ENCODE measurements at places on chromosomes 2 and 18.
A peak's percentile ranks its signal among the peaks of the same experiment; 100 is the strongest.

DNA sequence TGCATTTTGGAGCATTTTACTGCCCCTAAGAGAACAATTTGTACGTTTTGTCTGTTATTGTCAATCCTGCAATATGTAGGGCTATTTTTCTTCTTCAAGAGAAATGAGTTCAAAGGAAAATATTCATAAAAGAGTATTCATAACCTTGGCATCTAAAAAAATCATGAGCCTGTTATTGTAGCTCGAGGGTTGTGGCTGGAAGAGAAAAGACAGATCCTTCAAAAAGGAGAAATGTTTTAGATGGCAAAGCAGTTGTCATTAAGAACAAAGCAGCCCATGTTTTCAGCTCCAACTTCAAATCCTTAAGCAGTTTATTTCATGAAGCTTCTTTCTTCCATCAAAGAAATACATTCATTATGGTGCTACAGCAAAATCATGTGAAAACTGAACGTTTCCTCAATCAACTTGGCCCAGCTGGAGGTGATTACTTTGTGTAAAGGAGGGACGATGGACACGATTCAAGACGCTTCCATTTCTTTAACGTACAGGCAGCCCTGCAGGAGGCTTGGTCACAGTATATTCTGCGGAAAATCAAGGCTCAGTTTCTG lies 31.4 kb downstream of the QPCT start:
- DNase-seq = no peak

DNA sequence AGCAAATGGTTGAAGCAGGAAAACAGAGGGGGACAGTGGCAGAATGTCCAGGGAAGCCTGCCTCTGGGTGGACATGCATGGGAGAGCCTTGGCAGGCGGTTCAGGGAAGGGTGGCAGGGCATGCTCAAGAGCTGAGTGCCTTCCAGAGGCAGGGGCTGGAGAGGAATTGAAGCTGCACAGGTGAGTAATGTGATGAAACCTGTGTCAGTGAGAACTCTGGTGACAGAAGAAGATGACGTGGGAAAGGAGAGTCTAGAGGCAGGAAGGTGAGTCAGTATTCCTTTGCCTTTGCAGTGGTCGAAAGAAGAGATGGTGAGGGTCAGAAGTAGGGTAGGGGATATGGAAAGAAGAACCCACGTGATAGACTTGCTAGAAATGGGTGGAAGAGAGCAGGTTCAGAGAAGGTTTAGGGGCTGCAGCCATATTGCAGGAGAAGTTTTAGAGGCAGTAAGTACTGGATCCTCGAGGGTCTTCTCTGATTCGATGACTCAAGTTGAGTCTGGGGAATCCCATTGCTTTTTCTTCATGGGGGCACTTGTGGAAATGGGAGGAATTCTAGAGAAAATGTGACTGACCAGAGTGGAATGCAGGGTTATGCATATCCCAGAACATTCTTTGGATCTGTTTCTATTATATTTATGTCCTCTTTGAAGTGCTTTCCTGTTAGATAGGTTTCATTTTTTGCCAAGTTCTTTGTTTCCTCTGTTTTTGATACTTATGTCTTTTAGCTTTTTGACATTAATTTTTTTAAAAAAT lies 37.4 kb downstream of the TMEM87B start:
- DNase-seq = no peak

GRCh38 chr2:146806364-146807005 lies 1038.3 kb upstream of the ACVR2A start:
- no peak for DNase-seq

DNA sequence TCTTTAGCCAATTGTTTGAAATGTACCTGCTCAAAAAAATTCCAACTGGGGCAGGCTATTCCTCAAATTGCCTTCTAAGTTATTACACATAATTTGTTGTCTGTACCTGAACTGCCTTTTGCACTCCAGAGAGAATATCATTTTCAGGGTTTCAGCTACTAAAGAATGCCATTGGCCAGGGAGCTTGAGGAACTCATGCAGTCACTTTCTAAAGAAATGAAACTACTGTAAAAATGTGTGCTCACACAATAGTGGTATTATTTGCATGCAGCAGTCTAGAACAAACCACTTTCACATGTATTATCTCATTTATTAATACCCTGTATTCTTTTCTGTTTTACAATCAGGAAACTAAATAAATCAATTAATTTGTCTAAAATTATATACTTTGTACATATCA lies 152.2 kb downstream of the PID1 start:
- no peak for DNase-seq

DNA sequence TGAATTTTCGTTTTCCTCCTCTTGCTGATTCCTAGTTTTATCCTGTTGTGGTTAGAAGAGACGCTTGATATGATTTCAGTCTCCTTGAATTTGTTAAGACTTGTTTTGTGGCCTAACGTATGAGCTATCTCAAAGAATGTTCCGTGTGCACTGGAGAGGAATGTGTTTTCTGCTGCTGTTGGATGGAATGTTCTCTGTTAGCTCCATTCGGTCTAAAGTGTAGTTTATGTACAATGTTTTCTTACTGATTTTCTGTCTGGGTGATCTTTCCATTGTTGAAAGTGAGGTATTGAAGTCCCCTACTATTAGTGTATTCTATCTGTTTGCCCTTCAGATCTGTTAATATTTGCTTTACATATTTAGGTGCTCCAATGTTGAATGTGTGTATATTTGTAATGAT lies 25.9 kb downstream of the COLEC11 start:
- no peak for DNase-seq

DNA sequence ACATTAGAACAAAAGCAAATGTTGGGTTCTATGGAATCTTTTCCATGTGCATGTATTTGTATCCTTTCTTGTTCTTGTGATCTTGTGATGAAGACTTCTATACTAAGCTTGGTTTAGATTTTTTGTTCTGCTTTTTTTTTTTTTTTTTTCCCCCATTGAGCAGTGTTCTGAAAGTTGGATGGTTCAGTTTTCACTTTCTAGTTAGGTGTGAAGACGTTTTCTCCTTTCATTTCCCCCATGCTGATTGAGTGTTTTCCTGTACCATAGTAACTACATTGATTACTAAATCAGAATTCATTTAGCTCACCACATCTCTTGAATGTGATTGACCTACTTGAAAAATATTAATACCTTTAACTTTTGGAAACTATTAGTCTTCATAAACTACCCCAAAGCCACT lies 34.1 kb downstream of the NOP58 start:
- no peak for DNase-seq

GRCh38 chr2:202847693-202848524 lies 23.7 kb downstream of the ICA1L start:
- no peak for DNase-seq

DNA sequence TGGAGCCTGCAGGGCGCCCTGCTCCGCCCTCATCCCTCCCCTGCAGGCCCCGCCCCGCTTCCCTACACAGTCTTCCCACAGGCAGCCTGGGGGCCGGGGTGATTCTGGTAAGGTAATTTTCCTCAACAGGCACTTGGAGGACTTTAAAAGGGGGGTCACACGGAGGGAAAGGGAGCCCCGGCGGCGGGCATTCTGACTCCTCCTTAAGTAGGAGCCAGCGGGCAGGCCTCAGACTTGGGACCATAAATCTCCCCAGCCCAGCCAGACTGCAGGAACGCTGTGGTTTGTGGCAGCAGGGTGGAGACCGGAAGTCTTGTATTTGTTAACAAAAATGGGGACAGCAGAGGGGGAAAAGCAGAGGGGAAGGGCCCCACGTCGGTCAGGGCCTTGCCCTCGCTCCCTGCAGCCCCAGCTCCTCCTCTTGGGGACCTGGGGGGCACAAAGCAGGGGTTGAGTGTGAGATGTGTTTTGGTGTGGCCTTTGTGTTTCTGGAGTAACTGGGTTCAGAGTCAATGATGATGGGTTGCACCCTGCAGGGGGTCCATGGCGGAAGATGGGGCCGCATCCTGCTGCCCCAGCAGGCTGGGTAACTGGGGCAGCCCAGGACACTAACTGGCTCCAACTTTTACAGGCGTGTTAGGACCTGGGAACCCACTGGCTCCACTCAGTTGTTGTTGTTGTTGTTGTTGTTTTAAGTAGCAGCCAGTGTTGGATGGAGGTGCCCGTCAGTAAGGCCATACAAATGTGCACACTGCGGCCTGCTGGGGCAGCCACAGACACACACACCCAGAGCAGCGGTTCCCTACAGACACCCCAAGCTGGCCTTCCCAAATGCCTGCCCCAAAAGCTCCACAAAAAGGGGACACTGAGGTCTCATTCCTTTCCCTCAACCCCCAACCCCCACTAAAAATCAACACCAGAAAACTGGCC lies 27.7 kb downstream of the SMAD7 start:
- no peak for DNase-seq

GRCh38 chr2:98880266-98881152 lies 55.5 kb downstream of the CRACDL start:
- no peak for DNase-seq

DNA sequence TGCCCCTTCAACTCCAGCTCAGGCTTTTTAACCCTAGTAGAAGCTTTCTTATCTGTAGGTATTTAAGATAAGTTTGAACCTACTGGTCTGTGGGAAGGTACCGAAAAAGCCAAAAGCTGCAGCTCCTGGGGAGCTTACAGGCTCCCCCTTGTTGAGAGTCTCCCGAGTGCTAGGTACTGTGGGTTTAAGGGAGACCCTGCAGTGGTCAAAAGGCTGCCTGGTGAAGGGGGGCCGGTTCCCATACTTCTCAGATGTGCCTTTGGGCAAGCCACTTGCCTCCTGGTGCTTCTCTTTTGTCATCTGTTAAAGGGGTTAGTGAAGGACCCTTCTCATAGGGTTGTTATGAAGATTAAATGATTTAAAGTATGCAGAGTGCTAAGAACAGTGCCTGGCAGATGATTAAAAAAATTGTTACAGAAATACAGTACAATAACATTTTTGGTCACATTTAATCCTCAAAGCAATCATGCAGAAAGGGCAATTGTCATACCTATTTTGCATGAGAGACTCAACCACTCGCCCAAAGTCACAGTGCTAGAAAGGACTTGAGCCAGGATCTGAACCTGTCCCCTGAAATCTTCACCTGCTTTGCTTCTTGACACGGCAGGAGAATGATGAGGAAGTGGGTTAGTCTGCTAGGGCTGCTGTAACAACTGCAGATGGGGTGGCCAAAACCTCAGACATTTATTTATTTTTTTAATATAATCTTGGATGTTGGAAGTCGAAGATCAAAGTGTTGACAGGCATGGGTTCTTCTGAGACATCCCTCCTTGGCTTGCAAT lies 62.5 kb downstream of the NEDD4L start:
- DNase-seq = no peak

DNA sequence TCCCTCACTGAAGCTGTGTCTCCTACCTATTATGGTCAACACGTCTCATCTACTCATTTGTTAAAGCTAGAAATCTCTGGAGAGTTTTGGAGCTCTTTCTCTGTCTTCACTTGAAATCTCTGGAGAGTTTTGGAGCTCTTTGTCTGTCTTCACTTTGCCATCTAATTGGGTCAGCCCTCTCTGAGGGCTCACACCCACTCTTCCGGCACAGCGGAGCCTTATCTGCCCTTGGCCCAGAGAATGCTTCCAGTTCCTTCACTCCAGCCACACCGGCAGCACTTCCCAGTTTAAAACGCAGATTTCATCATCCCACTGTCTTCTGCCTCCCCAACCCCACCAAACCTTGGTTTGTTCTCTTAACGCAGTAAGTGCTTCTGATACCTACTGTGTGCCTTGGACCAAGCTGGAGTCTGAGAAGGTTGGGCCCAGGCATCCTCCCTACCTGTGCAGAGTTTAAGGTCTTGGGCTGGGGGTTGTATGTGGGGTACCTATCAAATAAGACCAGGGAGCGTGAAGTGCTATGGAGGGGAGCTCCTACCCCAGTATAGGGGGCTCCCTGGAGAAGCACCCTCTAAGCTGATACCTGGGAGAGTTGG lies 5.0 kb downstream of the HPCAL1 start:
- no peak for DNase-seq

DNA sequence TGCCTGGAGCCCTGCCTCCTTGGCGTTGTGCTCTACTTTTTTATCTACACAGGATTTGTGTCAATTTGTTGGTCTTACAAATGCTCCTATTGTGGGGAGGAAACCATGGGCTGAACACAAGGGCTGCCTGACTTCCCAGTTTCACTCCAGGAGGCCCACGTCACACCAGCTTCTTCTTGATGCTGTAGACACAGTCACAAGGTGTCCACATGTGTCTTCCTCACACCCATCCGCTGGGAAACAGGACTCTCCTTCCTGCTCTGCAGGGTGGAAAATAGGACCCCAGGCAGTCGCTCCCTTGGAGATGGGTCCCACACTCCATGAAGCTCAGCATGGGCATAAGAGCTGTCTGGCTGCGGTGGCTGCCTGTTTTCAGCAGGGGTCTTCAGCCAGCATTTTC lies 468.2 kb downstream of the EPHA4 start:
- DNase-seq = no peak

DNA sequence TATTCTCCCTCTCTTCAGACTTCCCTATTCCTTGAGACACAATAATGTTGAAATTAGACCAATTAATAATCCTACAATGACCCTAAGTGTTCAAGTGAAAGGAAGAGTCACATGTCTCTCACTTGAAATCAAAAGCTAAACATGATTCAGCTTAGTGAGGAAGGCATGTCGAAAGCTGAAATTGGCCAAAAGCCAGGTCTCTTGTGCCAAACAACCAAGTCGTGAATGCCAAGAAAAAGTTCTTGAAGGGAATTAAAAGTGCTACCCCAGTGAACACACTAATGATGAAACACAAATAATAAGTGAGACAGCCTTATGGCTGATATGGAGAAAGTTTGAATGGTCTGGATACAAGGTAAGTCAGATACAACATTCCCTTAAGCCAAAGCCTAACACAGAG lies 115.4 kb downstream of the PXDN start:
- DNase-seq = no peak

- no peak for DNase-seq
Measured at GRCh38 chr2:31997653-31998052, 13.2 kb downstream of the MEMO1 start.

GRCh38 chr18:2547477-2548087 lies 23.7 kb downstream of the METTL4 start:
- DNase-seq = no peak

DNA sequence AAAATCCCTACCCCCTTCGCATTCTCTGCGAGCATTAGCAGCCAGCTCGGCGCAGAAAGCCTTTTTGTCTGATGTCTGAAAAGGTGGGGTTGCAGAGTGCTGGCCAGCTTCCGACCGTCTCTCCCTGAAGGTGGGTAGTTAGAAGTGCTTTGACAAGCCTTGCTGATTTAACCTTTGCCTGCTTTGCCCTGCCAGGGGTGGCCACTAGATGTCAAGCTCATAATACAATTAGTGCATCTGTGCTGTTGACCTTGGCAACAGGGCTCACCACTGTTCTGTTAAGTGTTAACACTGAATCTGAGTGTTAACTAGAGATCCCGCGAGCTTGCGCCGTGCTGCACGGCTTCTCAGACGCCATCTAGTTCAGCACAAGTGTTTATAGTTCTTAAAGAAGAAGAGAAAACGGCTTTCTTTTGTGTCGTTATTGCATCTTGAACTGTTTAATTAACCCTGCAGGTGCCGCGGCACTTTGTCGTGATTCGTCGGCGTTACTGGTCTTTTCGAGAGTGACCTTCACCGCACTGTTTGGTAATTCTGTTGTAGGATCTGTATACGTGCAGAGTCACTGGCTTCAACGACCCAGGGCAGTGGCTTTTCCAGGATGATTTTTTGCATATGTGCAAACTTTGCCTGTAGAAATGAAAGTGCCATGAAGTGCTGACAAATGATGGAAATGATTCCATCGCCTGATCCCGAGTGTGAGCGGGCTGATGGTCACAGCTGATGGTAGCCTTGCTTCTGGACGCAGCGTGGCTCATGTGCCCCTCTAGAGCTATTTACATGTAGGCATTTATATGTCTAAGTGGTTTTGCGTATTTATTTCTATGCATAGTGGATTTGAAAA lies 5.5 kb downstream of the SALL3 start:
- DNase-seq = no peak

GRCh38 chr2:184633726-184634125 lies 35.4 kb downstream of the ZNF804A start:
- DNase-seq = no peak

GRCh38 chr2:234500394-234501006 lies 3.6 kb upstream of the ARL4C start:
- DNase-seq = peak; percentile 36

Measured in NCI-H2081 (cell line).